ENCODE measurements at places on chromosomes 6 and 20.

- no peak for DNase-seq
Measured at GRCh38 chr6:112427499-112427898, 80.4 kb downstream of the RFPL4B start.

GRCh38 chr6:96394727-96395126 is 126.9 kb upstream of the UFL1 start:
- DNase-seq, result no peak

GRCh38 chr6:62039605-62040004 is 246.4 kb downstream of the KHDRBS2 start:
- DNase-seq, result no peak

DNA sequence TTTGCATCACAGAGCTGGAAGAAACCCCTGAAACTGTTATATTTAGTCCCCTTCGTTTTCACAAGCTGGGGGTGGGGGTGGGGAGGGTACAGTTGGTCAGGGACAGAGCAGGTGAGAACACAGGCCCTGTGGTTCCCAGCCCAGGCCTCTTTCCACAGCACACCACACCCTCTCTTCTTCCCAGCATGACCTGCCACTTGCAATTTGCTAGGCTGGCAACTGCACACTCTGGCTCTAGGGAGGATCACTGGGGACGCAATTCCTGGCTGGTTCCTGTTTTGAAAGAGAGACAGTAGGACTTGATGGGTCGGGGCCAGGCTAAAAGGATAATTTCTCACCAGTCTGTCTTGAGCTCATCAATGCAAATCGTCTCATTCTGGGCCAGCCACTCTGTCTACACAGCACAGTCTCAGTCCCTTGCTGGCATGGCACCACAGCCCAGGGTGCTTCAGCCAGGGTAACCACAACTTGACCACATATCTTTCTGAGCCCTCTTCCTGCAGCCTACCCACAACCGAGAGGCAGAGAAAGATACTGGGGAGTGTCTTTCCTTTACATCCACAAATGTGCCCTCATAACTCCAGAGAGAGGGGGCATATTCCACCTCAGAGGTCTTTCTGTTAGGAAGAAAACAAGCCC is 41.7 kb upstream of the EMILIN3 start:
- DNase-seq, result no peak

- no peak for DNase-seq
Measured at GRCh38 chr6:159582736-159583135, 110.3 kb downstream of the SOD2 start.

DNA sequence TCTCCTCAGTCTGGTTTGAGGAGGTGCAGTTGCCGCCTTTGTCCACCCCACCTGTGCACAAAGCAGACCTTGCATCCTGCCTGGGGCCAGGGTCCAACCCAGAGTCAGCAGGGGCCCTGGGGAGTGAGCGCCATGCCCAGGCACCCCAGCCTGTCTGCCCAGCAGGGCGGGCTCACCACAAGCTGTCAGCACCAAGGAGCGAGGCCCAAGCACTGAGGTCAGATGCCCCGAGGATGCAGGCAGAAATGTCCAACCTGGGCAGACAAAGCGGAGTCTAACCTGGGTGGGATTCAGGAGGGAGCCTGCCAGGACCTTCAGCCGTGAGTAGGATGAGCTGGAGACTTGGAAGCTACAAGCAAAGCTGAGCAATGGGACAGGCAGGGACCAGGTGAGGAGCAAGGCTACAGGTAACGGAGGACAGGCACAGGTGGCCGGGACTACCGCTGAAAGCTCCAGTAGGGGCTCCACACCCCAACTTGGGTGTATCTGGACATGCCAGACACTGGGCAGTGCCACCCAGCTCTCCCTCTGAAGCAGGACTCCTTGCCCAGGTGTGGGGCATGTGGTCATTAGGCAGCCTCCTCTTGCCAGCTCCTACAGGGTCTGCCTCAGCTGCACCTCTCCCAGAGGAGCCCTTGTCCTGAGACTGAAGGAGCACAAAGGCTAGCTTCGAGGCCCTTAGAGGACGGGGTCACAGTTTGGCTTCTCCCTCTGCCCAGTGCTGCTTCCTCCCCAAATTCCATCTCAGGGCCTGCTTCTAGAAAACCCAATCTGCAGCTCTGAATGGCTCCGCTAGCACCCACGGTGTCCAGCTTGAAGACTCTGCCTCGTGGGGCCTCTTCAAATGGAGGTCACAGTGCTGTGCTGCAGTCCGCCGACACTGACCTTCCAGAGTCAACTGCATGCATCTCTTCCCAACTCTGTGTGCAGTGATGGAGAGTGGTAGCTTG is 210.6 kb upstream of the CDYL start:
- no peak for DNase-seq

DNA sequence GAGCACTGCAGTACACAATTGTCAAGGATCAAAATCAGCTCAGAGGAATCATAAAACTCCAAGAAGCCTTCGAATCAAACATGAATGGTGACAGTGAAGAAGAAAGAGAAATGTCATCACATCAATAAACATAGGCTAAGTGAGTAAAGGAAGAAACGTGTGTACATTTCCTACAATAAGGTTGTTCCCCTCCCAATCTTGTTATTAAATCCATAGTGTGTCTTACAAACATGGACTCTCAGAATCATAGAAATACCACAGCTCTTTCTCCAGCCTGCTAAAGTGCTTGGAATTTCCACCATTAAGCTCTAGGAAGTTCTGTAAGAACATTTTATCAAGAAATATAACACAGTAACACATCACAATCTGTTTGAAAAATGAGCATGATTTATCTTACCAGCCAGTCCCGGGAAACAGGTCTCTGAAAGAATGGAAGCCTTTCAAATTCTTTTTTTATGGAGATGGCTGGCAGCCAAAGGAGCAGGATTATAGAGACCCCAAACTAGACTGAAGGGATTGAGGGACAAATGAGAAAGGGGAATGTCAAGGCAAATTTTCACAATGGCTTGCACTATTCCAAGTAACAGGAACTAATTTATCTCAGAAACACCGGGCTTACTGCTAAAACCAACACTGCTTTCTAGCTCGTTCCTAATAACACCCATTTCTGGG is 4.5 kb upstream of the TNFAIP3 start:
- DNase-seq, result no peak

GRCh38 chr6:70412252-70413113 is 825 bp upstream of the FAM135A start:
- no peak for DNase-seq

- DNase-seq, result no peak
Measured at GRCh38 chr6:67768972-67769371, 866.1 kb upstream of the ADGRB3 start.

DNA sequence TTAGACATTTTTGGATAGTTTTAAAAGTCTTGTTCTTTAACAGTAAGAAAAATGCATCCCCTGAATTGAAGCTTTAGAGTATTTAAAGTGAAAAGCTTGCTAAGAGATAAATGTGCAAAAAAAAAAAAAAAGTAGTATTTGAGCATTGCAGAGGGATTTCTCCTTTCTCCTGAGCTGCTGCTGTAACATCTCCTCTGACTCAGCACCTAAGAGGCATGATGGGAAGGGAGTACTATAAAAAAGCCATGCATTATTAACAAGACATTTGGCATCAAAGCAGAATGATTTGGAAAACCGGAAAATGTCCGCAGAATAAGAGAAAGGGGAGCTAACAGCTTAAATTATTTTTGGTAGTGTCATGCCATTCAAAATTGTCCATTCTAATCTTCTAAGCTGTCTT is 27.9 kb downstream of the B4GALT5 start:
- DNase-seq, result no peak

GRCh38 chr6:167892835-167893815 is 66.4 kb downstream of the AFDN start:
- DNase-seq, result no peak
